ENCODE measurements at places on chromosomes 13 and 19.

DNA sequence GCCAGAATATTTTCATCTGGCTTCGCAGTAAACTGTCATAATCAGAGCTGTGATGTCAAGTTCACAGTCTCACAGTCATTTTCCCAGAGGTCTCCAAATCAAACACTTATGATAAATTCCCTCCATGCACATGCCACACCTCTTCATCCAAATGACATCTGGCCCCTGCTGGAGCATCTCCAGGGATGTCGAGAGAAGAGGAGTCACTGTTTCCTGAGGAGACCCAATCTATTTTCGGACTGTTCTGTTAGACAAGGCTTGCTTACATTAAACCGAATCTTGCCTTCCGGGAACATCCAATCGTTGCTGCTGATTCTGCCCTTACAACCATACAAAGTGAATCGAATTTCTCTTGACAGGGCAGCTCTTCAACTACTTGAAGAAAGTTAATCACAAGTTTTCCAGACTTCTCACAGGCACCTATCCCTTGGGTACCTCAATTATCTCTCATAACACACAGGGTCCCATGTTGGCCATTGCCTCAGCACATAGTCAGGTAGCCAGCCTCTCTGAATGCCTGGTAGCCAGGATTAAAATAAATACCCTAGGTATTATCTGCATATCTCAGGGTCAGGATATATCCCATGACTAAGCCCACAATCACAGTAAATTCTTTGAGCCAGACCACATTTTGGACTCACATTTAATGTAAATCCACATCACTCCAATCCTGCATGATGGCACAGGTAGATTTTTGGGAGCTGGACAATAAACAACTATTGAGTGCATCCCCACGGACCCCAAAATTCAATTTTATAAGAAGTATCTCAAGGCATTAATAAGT lies 182.5 kb downstream of the ABCC4 start:
- no peak for DNase-seq

GRCh38 chr19:30878495-30878894 lies 470.7 kb downstream of the TSHZ3 start:
- DNase-seq = no peak

DNA sequence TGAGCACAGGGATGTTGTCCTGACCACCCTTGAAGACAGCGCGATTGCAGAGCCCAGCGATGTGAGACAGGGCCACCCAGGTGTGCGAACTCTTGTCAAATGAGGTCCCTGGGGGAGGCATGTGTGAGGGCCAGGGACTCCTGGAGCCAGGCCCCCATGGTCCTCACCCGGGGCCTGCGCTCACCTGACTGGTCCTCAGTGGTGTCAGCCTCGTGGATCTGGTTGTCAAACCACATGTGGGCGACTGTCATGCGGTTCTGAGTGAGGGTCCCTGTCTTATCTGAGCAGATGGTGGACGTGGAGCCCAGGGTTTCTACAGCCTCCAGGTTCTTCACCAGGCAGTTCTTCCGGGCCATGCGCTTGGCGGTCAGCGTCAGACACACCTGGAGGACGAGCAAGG lies 12.3 kb downstream of the ATP1A3 start:
- DNase-seq = no peak

- no peak for DNase-seq
These were observed 3.8 kb upstream of the ZNF626 start for GRCh38 chr19:20664901-20665781.

DNA sequence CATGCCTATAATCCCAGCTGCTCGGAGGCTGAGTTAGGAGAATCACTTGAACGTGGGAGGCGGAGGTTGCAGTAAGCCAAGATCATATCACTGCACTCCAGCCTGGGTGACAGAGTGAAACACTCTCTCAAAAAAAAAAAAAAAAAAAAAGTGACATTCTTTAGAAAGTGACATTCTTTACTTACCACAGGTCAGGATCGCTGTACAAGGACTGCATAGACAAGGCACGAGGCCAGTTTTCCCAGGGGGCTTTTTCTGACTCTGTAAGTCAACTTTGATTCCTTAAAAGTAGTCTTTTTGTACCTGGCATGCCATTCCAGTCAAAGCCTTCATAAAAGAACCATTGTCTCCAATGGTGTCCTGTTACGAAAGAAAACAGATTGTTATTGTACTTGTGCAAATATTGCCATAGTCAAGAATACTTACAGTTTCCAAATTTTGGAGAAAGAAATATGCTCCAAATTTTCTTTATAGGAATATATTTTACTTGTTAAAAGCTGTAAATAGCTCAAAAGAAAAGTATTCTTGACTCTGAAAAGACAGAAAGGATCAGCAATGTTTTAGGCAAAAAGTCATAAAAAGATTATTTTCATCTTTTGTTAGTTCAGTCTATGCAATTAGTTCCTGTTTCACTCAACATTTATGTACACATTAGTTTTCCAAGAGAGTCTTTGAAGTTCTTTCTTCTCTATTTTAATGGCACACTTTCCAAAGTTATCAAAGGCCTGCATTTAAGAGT lies 39.3 kb downstream of the CEACAM1 start:
- DNase-seq = no peak

- DNase-seq = no peak
These were observed 594.4 kb downstream of the UQCRFS1 start for GRCh38 chr19:28618504-28618903.

GRCh38 chr13:40604135-40604534 lies 62.3 kb downstream of the FOXO1 start:
- no peak for DNase-seq

- no peak for DNase-seq
These were observed 56.0 kb upstream of the SIAH3 start for GRCh38 chr13:45907503-45907902.

GRCh38 chr13:99384468-99384867 lies 77.3 kb upstream of the GPR183 start:
- no peak for DNase-seq

DNA sequence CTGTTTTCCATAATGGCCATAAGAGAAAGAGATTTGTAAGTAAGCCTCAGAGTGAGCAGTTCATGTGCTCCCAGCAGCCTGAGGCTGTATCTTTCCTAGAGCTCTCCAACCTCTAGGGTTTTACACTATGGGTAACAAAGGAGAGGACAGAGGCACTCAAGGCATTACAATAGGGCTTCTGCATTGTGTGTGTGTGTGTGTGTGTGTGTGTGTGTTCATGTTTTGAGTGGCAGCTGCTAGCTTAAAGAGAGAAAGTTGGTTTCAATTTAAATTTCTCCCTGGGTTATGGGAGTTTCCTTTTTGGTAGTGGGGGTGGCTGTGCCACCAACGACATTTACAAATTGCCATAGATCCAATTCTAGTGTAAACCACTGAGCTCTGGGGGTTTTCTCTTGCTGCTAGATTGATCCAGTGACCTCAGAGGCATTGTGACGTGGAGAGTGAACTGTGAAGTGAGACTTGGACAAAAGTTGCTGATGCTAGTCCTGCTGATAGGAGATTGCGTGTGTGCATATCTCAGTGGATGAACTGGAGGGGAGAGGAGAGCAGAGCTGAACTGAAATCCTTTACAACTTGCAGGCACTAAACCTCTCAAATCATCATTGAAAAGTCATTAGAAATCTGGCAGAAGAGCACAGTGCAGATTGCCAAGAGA lies 67.2 kb upstream of the OLFM4 start:
- DNase-seq = no peak

GRCh38 chr13:95388420-95389079 lies 87.3 kb upstream of the ABCC4 start:
- no peak for DNase-seq

- DNase-seq = no peak
These were observed 163.8 kb upstream of the SOX1 start for GRCh38 chr13:111903143-111903542.

GRCh38 chr13:110533771-110534670 lies 27.5 kb downstream of the RAB20 start:
- DNase-seq = no peak
